ENCODE measurements at places on chromosomes 7 and 10.

DNA sequence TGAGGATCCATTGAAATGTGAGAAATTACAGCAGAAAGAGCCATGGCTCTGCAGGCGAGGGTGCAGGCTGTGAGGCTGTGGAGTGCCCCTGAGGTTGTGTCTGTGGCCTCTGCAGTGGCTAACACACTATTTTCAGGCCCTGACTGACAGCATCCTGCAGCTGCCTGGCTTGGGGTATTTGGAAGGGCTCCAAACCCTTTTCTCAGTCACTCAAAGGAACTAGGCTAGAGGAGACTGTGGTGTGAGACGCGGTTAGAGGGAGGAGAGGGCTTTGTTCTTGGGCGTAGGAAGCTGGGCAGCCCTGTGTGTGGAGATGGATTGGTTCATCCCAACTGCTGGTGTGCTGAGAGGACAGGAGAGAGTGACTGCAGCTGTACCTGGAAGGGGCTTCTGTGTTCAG lies 134.9 kb downstream of the RAMP3 start:
- no peak for DNase-seq

DNA sequence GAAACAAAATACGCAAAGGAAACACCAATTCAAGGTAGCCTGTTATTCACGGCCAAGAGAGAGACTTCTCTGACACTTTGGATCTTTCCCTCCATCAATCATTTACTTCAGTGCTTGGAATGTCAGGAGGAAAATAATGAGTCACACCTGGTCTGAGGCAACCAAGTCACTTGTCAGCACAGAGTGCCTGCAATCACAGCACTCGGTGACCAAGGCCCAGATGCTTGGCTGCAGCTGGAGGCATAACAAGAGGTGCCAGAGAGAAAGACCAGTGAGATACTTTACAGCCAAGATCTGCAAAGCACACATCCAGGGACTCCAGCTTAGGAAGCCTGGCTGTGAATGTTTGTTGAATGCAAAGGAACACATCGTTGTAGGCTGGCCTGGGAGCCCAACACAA lies 33.9 kb downstream of the ASB13 start:
- DNase-seq: no peak

DNA sequence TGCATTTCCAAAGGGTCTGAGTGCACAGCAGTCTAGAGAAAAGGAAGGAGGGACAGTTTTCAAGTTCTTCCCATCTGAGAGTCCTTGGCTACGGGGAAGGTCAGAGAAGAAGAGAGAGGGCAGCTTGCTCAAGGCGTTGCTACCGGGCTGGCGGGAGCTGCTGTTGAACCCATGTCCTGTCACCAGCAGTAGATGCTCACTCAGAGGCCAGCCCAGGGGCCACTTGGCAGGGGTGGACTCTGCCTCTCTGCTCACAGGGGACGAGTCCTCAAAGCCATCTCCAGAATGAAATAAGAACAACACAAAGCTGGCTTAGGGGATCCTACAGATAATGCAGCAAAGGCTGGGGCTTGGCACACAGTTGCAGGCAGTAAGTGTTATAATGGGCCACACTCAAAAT lies 231.5 kb downstream of the TNS3 start:
- no peak for DNase-seq

DNA sequence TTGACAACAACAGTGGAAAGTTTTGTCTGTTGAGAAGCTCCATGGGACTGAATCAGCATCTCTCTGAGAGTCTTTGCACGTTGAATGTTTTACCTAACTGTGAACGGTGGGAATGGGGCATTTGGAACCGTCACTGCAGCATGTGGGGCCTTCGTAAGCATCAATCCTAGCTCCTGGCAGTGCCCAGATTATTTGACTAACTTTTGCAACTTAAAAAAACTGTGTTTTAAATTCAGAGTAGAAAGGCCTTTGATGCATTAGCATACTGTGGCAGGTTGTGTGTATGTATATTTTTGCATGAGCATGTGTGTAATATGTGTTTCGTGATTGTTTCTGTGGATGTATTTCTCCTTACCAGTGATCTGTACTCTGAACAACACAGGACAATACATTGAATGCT lies 194.5 kb downstream of the TCF7L2 start:
- no peak for DNase-seq

GRCh38 chr7:97623333-97623732 lies 108.6 kb upstream of the TAC1 start:
- no peak for DNase-seq

GRCh38 chr7:69935107-69935506 lies 336.8 kb downstream of the AUTS2 start:
- DNase-seq: no peak

DNA sequence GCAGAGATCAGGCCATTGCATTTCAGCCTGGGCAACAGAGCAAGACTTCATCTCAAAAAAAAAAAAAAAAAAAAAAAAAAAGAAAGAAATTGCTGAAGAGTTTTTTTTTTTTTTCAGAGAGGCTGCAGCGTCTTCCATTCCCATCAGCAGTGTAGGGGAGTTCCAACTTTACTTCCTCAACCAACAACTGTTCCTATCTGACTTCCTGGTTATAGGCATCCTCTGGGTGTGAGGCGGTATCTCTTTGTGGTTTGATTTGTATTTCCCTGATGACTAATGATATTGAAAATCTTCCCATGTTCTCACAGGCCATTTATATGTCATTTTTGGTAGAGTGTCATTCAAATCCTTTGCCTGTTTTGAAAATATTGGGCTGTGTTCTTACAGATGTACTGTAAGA lies 40.2 kb downstream of the PRTFDC1 start:
- DNase-seq: no peak

DNA sequence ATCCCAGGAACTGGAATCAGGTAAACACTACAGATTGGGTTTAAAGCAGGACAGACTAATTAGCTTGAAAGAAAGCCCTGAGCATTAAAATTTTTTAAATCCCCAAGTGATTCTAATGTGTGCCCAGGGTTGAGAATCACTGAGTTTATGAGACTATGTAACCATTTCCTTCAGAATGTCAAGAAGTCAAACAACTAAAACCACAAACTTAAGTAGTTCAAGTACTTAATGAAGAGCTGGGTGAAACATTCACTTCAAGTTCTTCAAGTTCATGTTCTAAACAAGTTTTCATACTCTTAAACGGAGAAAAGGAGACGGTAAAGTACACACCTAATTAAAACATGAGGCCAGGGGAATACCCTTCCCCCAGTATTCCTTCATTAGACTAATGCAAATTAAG lies 28.2 kb upstream of the TLL2 start:
- DNase-seq: no peak

- DNase-seq: no peak
Observed at GRCh38 chr7:99944497-99945070, 15.2 kb upstream of the GJC3 start.

- DNase-seq: no peak
Observed at GRCh38 chr10:36469585-36469984, 655.8 kb upstream of the ANKRD30A start.

DNA sequence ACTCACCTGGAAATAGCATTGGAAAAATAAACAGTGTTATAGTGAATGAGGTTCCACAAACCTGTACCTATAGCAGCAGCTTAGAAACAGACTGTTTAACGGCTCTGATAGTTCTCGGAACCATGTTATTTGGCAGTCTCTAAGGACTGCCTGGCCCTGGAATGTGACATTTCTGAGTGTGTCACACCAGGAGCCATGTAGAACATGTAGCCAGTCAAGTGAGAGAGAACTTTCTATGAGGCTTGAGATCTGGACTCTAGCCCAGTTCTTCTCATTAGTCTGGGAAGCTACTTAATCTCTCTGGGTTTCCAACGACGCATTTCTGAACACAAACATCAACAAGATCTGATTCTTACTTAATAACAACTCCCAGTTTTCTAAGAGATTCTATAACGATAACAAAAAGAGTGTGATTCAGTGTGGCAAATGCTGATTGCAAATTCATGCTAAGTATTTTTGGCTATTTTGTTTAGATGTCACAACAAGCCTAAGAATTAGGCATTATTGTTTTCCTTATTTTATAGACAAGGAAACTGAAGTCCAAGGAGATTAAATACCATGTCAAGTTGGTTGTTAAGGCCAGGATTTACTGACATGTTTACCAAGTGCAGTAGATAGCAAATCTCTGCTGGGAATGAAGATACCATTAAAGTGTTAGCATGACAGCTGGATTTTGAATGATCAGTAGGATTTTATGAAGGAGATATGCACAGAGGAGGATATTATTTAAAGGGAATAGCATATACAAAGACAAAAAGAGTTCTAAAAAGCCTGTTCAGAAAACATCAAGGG lies 47.2 kb downstream of the APBB1IP start:
- no peak for DNase-seq

DNA sequence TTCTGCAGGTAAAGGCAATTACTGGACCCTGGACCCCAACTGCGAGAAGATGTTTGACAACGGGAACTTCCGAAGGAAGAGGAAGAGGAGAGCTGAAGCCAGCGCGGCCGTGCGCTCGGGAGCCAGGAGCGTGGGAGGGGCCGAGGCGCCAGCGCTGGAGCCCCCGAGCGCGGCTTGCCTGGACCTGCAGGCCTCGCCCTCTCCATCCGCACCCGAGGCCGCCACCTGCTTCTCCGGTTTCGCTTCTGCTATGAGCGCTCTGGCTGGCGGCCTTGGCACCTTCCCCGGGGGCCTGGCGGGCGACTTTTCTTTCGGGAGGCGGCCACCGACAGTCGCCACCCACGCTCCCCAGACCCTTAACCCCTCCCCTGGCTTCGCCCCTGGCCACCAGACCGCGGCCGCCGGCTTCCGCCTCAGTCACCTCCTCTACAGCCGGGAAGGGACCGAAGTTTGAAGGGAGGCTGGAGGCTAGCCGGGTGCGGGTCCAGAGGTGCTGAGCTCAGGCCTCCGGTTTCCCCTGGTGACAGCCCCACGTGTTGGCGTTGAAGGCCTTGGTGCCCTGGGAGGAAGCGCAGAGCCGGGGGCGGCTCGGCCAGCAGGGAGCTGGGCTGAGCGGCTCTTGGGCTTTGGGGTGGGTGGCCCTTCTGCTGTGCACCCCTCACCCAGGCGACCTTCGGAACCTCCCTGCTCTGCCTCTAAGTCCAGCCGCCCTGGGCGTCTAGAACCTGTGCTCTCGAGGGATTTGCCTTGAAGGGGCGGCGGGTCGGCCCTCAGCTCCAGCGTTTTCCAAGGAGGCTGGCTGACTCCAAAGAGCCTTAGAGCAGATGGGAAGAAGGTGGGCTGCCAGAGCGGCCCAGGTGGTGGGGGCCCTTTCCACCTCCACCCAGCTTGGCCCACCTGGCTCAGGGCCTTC lies 1.8 kb downstream of the FOXI2 start:
- no peak for DNase-seq

- no peak for DNase-seq
Observed at GRCh38 chr10:21020545-21020944, 123.4 kb upstream of the NEBL start.

- peak; percentile 26 for DNase-seq
Observed at GRCh38 chr10:122267849-122268737, 3.0 kb upstream of the BTBD16 start.

DNA sequence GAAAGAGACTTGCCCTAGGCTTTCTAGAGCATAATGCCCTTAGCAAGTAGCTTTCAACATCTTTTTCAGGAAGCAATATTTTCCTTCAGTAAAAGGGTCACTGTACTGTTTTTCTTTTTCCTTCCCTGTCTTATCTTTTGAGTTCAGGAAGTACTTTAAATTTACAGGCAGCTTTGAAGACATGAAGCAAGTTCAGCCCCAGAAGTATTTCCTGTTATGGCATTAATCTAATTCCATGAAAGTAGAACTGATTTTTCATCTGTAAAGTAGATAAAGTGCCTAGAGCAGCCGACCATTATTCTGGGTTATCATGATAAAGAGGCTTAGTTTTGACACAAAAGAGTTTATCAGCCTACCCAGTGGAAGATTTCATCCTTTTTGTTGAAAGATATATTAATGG lies 288.2 kb downstream of the ADK start:
- DNase-seq: no peak

DNA sequence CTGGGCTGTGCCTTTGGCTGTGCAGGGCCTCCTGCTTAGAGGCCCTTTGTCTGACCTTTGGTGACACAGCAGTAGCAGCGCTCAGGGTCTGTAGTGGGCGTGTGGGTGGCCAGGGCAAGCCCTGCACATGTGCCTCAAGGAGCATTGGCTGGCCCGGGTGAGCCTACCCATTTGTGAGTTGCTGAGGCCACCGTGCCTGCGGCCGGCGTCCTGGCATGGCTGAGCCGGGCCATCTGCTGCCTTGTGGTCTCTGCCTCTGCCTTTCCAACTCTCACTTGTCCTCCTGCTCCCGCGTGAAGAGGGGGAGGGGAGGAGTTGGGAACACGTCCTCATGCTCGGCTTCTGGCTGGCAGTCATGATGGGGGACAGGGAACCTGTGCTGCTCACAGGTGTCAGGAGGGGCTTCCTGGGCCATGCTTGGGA lies 9.2 kb upstream of the ORAI2 start:
- DNase-seq: no peak

DNA sequence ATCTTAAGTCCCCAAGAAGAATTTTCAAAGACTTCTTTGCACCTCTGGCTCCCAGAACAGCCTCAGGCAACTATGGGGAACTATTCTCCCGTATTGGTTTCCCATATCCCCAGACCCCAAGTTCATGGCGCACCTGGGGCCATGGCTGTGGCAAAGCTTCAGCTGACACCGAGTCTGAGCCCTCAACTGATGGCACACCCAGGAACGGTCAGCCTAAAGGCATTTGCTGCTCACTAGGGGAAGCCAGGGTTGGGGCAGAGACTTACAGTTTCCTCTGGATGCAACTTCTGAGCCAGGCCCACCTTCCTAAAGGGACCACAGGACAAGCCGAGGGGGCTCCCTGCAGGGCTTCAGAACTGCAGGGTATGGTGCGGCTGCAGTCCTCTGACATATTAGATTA lies 13.7 kb upstream of the CPA1 start:
- DNase-seq: no peak

- DNase-seq: no peak
Observed at GRCh38 chr10:52738951-52739350, 33.6 kb downstream of the MBL2 start.

DNA sequence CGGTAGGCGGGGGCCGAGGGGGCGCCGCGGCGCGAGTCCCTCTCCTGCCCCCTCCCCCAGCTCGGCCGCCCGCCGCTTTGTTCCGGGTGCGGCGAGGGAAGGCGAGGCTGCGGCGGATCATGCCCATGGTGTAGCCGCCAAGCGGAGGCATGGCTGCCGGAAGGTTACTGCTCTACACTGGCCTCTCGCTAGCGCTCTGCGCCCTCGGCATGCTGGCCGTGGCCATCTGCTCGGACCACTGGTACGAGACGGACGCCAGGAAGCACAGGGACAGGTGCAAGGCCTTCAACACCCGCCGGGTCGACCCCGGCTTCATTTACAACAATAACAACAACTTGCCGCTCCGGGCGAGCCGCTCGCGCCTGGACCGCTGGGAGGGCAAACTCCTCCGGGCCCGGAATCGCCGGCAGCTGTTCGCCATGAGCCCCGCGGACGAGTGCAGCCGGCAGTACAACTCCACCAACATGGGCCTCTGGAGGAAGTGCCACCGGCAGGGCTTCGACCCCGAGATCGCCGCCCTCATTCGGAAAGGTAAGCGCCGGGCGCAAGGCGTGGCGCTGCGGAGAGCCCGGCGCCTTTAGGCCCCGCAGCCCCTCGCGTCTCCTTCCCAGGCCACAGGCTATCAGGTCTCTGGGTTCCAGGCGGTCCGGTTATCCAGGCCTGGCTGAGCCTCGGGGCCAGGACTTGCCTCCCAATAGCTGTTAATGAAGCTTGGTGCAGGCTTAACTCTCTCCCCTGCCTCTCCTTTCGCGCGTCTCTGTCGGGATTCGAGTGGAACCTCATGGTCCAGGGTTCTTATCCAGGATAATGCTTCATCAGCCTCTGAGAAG lies 513 bp downstream of the TMEM178B start:
- DNase-seq: no peak

GRCh38 chr7:22542254-22542653 lies 42.3 kb upstream of the STEAP1B start:
- no peak for DNase-seq

GRCh38 chr10:13634207-13634606 lies 47.4 kb downstream of the PRPF18 start:
- no peak for DNase-seq

All from stimulated activated CD8-positive, alpha-beta memory T cell treated with anti-CD3 and anti-CD28 coated beads, Interleukin-15, amount 100 ng/mL, for 24 hours (primary cell).